ENCODE measurements at places on chromosomes 7 and 10. TPM values are rescaled to one million over a fixed set of nuclear protein-coding genes. Genes with fewer than 3 reads are reported as not detected.

ITGA8 gene
- not detected for polyA plus RNA-seq

TWIST1 gene
- 170 TPM for polyA plus RNA-seq

PNLIP gene
- polyA plus RNA-seq: not detected

CDNF gene
- 1.2 TPM for polyA plus RNA-seq

JAKMIP3 gene
- polyA plus RNA-seq: 0.02 TPM

WNT2 gene
- 0.05 TPM for polyA plus RNA-seq

GRCh38 chr10:22103701-22104470, 100.4 kb upstream of the DNAJC1 start:
- H3K36me3 ChIP-seq: no peaks in the 10 kb centered on the region
- H3K27ac ChIP-seq: no peak overlapping the region
- peak; percentile 10 for DNase-seq
- no peak overlapping the region for H3K4me3 ChIP-seq

DNA sequence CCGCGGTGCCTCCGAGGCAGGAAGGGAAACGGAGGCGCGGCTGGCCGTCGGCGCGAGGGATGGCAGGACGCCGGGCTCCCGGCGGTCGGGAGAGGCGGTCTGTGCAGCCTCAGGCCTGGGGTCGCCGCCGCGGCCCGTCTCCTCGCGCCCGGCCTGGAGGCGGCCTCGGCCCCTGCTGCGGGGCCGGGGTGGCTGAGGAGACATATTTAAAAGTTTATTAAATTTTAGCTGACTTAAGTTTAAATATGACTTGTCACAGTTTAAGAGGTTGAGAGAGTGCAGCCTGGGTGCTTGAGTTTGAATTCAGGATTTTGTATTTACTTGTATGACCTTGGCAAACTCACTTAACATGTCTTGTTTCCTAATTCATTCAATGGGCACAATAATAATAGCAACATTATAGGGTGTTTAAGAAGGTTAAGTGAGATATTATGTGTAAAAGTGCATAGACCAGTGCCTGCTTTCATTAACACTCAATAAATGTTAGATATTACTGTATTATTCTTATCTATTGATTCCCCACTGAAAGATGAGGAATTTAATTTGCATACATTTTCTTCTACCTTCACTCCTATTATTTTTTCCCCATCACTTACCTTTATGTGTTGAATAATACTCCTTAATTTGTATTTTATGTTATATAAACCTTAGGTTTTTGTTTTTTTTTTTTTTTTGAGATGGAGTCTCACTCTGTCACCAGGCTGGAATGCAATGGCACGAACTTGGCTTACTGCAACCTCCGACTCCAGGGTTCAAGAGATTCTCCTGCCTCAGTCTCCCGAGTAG, 718 bp downstream of the DYNC2I1 start:
- peaks cover 14% of the 10 kb centered on the region for H3K4me1 ChIP-seq
- H3K27ac ChIP-seq: peak overlapping the region; percentile 63
- DNase-seq: no peak
- peak overlapping the region; percentile 84 for H3K4me3 ChIP-seq
- no peaks in the 10 kb centered on the region for H3K27me3 ChIP-seq

GRCh38 chr10:33040436-33040835, 82.4 kb upstream of the ITGB1 start:
- DNase-seq: peak; percentile 28
- H3K4me1 ChIP-seq: peaks cover 8% of the 10 kb centered on the region
- no peaks in the 10 kb centered on the region for H3K36me3 ChIP-seq
- H3K27me3 ChIP-seq: no peaks in the 10 kb centered on the region
- no peak overlapping the region for H3K4me3 ChIP-seq

- DNase-seq: peak; percentile 4
- no peak overlapping the region for H3K4me3 ChIP-seq
- H3K27me3 ChIP-seq: no peaks in the 10 kb centered on the region
- no peaks in the 10 kb centered on the region for H3K36me3 ChIP-seq
- no peak overlapping the region for H3K27ac ChIP-seq
These were observed 138.2 kb upstream of the TMEM229A start for GRCh38 chr7:124171068-124171467.

- H3K4me1 ChIP-seq: peaks cover 7% of the 10 kb centered on the region
- H3K27me3 ChIP-seq: no peaks in the 10 kb centered on the region
- H3K36me3 ChIP-seq: no peaks in the 10 kb centered on the region
These were observed 10.0 kb downstream of the MTURN start for GRCh38 chr7:30144657-30145306.

- peaks cover 7% of the 10 kb centered on the region for H3K4me1 ChIP-seq
- no peaks in the 10 kb centered on the region for H3K36me3 ChIP-seq
- no peak overlapping the region for H3K4me3 ChIP-seq
- DNase-seq: no peak
- no peaks in the 10 kb centered on the region for H3K27me3 ChIP-seq
- no peak overlapping the region for H3K27ac ChIP-seq
These were observed 37.0 kb upstream of the CCSER2 start for GRCh38 chr10:84291384-84291783.

DNA sequence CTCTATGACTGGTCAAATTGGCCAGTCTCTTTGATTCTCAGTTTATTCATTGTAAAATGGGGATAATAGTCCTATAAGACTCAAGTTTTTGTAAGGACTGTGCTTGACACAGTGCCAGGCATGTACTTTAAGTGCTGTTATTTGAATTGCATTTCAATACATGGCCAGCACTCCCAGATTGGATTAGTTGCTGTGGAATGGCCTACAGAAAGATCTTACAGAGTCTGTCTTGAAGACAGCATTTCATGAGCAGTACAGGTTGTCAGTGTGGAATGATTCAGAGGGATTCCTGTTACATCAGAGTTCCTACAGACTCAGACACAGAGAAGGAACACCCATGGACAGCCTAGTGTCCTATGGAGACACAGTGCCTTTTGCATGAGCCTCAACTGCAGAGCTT, 238.1 kb upstream of the BMPER start:
- no peak for DNase-seq
- H3K27ac ChIP-seq: no peak overlapping the region
- H3K4me1 ChIP-seq: no peaks in the 10 kb centered on the region
- no peak overlapping the region for H3K4me3 ChIP-seq

- no peak overlapping the region for H3K4me3 ChIP-seq
- no peak for DNase-seq
- H3K4me1 ChIP-seq: peaks cover 2% of the 10 kb centered on the region
- H3K36me3 ChIP-seq: no peaks in the 10 kb centered on the region
- no peaks in the 10 kb centered on the region for H3K27me3 ChIP-seq
- no peak overlapping the region for H3K27ac ChIP-seq
These were observed 9.3 kb upstream of the SPOCK2 start for GRCh38 chr10:72097448-72098300.

DNA sequence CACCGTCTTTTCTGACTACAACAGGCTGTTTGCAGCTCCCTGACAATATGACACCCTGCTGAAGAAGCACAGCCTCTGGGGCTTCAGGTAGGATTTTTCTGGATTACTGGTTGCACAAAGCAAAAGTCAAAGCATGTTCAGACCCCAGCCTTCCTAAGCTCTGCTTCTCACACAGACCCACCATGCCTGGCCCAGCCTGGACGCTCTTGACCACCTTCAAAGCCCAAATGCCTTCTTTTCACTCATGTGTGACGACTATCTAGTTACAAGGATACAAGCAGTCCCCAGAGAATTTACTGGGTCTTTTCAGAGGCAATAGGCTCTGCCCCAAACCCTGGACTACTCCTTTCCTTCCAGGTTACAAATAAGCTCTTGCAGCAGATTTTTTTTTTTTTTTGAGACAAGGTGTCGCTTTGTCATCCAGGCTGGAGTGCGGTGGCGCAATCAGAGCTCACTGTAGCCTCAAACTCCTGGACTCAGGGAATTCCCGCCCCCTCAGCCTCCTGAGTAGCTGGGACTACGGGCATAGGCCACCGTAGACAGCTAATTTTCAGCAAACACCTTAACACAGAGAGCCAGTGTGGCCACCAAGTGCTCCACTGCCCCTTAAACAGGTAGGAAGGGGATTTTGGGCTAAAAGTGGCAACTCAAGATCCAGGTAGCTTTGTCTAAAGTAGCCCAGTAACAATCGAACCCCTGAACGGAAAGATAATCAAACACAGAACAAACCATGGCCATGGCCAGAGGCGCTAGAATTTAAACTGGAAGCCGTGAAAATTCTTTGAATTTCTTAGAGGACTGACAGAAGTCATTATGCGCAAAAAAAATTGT, 16.2 kb downstream of the SVIL start:
- no peaks in the 10 kb centered on the region for H3K27me3 ChIP-seq
- DNase-seq: no peak
- peaks cover 5% of the 10 kb centered on the region for H3K36me3 ChIP-seq
- peak overlapping the region; percentile 67 for H3K27ac ChIP-seq

- no peaks in the 10 kb centered on the region for H3K4me1 ChIP-seq
These were observed 378.8 kb upstream of the ETV1 start for GRCh38 chr7:14368285-14368684.

DNA sequence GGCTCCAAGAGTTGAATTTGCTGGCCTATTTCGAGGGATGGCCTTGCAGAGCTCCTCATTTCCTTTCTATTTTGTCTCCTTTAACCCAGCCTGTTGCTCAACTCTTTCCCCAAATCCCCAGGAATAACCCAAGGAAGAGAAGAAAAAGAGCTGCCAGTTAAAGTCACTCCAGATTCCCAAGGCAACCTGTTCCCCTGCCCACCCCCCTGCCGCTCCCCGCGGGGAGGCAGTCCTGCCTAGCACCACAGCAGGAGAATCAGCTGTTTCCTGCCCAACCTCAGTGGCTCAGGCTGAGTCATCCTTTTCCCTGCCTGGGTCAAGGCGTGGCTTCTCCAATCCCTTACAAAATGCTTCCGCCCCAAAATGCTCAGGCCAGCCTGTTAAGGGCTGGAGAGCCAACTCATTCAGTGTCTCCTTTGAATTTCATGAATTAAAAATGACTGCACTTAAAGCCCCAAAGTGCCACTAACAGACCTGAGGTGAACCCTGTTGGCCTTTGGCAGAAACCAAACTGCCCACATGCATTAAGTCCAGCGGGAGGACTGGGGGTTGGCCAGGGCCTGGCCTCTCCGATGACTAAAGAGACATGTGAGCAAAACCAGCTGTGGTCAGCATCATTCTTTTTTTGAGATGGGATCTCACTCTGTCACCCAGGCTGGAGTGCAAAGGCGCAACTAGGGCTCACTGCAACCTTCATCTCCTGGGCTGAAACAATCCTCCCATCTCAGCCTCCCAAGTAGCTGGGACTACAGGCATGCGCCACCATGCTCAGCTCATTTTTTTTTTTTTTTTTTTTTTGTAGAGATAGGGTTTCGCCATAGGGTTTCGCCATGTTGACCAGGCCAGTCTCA, 83.2 kb upstream of the KIF5B start:
- H3K36me3 ChIP-seq: no peaks in the 10 kb centered on the region
- DNase-seq: peak; percentile 20
- H3K4me1 ChIP-seq: peaks cover 6% of the 10 kb centered on the region
- H3K27ac ChIP-seq: peak overlapping the region; percentile 87

DNA sequence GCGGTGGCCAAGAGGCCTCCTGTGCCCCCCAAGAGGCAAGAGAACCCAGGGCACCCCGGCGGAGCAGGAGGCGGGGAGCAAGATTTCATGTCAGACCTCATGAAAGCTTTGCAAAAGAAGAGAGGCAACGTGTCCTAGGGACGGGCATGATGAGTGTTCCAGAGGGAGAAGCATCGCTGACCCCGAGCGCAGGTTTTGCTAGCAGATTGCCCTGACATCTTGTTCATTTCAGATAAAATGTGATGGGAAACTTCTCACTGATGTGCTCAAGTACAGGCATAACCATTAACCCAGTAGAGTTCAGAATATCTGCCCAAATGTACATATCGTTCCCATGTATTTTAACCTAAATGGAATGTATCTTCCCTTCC, 129.2 kb downstream of the APBB1IP start:
- peak; percentile 51 for DNase-seq
- H3K4me1 ChIP-seq: no peaks in the 10 kb centered on the region
- H3K36me3 ChIP-seq: no peaks in the 10 kb centered on the region
- no peak overlapping the region for H3K27ac ChIP-seq
- peak overlapping the region; percentile 17 for H3K4me3 ChIP-seq
- H3K27me3 ChIP-seq: no peaks in the 10 kb centered on the region

GRCh38 chr7:139034336-139034735, 1.5 kb downstream of the ZC3HAV1L start:
- peak overlapping the region; percentile 86 for H3K4me3 ChIP-seq
- no peak for DNase-seq
- H3K36me3 ChIP-seq: peaks cover 29% of the 10 kb centered on the region
- H3K4me1 ChIP-seq: peaks cover 9% of the 10 kb centered on the region
- H3K27ac ChIP-seq: no peak overlapping the region
- H3K27me3 ChIP-seq: no peaks in the 10 kb centered on the region

GRCh38 chr10:70221030-70221429, 12.2 kb downstream of the PPA1 start:
- H3K27ac ChIP-seq: no peak overlapping the region
- H3K36me3 ChIP-seq: peaks cover 33% of the 10 kb centered on the region
- H3K4me3 ChIP-seq: no peak overlapping the region
- H3K4me1 ChIP-seq: no peaks in the 10 kb centered on the region

DNA sequence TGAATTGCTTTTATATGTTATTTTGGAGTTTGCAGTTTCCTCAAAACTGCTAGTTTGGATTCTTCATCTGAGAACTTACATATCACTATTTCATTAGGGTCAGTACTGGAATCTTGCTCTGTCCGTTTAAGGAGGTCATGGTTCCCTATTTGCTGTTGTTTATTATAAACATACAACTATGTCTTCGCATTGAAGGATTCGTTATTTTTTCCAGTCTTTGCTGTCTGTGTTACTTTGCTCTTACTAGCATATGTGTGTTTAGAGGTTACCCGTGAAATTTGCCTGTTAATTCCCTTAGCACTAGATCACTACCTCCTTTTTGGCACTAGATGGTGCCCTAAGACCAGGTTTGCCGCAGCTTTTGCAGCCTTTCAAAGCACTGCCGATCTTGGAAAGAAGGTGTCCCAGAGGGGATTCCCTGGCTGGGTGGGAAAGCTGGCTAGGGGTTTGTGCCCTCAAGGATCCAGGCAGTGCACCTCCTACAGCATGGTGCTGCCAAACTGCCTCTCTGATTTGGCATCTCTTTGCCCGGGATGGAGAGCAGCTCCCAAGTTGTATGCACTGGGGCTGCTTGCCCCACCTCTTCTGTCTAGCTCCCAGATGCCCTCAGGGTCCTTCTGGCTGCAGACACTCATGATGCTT, 103.1 kb upstream of the APBB1IP start:
- H3K27me3 ChIP-seq: no peaks in the 10 kb centered on the region
- no peaks in the 10 kb centered on the region for H3K4me1 ChIP-seq
- H3K27ac ChIP-seq: no peak overlapping the region
- H3K36me3 ChIP-seq: no peaks in the 10 kb centered on the region
- DNase-seq: peak; percentile 43

DNA sequence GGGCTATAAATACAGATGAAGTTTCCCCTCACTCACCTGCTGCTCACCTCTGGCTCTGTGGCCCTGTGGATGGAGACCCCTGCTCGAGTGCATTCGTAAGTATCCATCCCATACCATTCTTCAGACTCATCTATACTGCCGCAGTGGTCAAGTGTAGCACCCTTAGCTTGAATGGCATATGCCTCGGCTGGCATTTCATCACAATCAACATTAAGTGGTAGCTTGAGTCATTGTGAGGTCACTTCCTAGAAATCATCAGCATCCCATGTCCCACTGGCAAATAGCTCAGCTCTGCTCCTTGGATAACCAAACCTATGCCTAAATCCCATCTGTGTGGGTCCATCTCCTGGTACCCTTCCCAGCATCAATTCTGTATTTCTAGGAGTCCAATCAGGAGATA, 38.2 kb downstream of the MDH2 start:
- no peak overlapping the region for H3K27ac ChIP-seq
- H3K36me3 ChIP-seq: no peaks in the 10 kb centered on the region
